ENCODE measurements at places on chromosomes 3 and 15.
A peak's percentile ranks its signal among the peaks of the same experiment; 100 is the strongest.

GRCh38 chr3:16051691-16052090 is 122.8 kb upstream of the GALNT15 start:
- DNase-seq: no peak

GRCh38 chr3:12662593-12663400 is 1.1 kb downstream of the RAF1 start:
- peak; percentile 48 for DNase-seq

DNA sequence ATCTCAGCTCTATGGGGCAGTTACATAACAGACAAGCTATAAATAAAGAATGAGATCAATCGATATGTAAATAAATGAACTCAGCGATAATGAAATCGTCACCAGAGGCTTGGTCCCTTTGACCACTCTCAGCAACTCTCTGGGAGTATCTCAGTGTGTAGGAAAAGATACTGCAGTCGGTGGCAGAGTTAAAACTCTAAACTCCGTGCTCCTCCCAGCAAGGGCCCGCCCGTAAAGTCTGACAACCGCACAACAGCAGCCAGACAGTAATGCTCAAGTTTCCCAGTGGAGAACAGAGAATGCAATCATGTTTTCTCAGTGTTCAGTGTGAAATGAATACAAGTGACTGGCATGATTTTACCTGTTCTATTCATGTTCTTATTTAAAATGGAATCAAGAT is 28.3 kb upstream of the IGF1R start:
- DNase-seq: no peak

DNA sequence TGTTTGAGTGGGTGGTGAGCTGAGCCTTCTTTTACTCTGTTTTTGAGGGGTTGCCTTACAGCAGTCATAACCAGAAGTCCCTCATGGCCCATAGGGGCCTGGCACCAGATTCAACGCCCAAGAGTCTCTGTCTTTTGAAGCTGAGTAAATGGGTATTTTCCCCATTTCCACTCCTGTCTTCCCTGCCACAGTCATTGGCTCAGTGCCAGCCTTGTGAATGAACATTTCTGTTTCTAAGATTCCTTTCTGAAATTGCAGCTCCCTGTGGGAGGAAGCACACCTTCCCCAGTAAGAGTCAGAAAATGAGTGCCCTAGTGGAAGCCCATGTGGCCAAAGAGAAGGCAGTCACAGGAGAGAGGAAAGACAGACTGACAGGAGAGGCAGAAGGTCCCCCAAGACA is 43.7 kb upstream of the POLR2M start:
- no peak for DNase-seq

DNA sequence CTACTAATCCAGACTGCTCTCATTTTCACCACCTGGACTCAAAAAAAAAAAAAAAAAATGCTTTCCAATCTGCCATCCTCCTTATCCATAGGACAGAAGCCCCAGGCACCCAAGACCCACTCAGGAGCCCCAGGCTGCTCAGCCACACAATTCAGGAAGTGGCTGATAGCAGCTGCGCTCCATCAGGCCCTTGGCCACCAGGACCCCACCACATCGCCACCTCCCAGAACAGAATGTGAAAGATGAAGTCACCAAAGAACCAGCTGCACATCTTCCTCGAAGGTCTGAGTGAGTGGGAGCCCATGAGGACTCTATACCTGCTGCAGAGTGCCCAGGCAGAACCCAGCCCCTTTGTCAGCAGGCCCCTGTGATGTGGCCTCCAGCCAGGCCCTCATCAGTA is 19.5 kb downstream of the POC1A start:
- no peak for DNase-seq

- DNase-seq: no peak
These were observed 110.1 kb upstream of the ABHD17C start for GRCh38 chr15:80584973-80585525.

DNA sequence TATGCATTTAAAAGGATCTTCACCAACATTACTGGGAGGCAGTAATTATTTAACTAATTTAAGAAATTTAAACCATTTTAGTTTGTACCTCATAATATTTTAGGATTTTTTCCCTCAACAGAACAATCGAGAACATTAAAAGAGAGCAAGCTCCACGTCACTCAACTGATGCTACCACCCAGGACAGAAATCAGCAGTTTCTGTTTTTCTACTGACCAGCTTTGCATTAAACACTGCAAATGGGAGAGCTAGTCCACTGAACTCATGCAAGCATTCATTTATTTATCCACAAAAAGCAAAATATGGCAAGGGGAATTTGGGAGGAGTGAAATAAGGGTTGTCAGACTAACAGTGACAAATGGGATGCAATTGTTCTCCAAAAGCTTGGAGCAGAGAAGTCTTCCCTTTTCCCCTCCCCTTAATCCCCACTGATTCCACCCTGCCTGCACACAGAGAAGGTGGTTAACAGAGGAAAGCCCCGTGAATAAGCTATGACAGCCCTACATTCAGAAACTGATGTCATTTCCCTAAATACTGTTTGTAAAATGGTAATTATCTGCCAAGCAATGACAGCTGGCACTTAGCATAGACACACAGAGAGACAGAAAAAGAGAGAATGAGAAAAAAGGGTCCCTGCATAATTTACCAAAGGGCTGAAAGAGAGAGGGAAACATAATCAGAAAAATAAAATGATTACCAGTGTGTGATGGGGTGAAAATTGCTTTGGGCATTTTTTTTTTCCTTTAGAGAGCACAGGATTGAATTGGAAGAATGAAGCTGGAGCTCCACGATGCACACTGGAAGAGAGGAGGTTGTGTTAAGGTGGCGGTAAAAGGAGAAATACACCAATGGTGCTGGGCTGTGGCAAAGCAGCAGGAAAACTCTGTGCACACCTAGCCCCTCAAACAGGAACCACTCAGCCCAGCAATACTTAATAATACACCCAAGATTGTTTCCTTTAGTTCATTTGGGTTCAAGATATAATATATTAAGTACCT is 777.4 kb downstream of the TUSC7 start:
- no peak for DNase-seq

DNA sequence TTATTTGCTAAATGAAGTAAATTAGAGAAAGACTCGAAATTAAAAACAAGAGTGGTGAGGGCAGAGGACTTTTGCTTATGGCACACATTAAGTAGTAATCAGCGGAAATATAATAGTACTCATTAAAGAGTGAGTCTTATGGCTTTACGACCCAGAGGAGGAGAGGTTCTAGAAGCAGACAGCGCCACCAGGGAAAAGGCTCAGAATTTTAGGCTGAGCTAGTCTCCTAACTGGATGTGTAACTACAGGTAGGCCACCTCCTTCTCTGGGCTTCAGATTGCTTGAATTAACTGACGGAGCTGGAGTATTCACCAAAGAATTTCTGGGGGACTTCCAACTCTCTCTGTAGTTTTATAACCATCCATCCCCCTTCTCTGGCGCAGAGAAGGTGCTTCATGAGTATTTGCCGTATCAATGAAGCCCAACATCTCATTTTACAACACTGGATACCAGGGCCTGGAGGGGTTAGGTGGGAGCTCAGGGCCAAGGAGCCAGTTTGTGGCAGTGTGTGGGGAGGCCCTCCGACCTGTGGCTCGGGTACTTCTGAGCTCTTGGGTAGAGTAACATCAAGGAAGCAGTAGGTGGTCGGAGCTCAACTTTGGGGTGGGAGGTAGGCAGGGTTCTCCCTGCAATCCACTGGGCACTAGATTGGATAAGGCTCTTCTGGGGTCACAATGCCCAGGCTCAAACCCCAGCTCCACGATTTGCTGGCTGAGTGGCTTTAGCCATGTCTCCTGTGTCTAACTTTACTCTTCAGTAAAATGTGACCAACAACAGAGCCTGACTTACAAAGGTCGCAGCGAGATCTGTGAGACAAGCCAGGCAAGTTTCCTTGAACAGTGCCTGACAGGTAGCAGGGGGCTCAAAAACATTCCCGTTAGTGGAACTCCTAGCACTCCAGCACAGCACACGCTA is 1.1 kb downstream of the CHCHD4 start:
- DNase-seq: no peak

GRCh38 chr3:94611596-94611995 is 548.7 kb downstream of the NSUN3 start:
- no peak for DNase-seq

- DNase-seq: no peak
These were observed 139.5 kb downstream of the TBL1XR1 start for GRCh38 chr3:177057768-177058167.
